ENCODE measurements at places on chromosomes 3 and 15. TPM values are rescaled to one million over a fixed set of nuclear protein-coding genes. Genes with fewer than 3 reads are reported as not detected.

DNA sequence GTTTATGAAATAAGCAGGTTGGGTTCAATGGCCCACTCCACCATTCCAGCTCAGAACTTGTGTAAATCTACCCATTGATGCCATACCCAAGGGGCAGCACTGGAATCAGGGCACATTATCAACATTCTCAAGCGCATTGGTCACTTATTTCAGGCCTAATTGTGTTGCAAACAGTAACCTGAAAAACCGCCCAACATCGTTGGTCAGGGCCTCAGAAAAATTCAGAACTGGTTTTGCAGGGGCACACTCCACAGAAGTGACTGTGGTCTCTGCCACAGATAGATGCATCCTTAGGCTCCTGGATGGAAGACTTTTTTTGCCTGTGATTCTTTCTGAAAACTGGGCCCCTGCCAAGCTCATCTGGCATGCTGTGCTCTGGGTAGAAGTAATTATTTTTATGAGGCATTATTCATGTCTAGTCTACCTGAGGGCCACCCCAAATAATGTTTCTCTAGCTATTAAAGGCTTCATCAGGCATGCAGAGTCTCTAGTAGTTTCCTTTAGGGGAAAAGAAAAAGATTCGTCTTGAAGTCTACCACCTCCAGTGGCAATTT is 21.7 kb upstream of the LRTM1 start:
- peaks cover 16% of the 10 kb centered on the region for H3K4me1 ChIP-seq
- H3K27ac ChIP-seq: no peak overlapping the region
- no peaks in the 10 kb centered on the region for H3K36me3 ChIP-seq
- no peak overlapping the region for H3K4me3 ChIP-seq
- DNase-seq: no peak

- H3K4me1 ChIP-seq: no peaks in the 10 kb centered on the region
- no peak overlapping the region for H3K27ac ChIP-seq
- no peak overlapping the region for H3K4me3 ChIP-seq
- no peaks in the 10 kb centered on the region for H3K27me3 ChIP-seq
- no peak for DNase-seq
- no peaks in the 10 kb centered on the region for H3K36me3 ChIP-seq
Observed at GRCh38 chr15:22258398-22259150, 178.2 kb downstream of the OR4M2 start.

DNA sequence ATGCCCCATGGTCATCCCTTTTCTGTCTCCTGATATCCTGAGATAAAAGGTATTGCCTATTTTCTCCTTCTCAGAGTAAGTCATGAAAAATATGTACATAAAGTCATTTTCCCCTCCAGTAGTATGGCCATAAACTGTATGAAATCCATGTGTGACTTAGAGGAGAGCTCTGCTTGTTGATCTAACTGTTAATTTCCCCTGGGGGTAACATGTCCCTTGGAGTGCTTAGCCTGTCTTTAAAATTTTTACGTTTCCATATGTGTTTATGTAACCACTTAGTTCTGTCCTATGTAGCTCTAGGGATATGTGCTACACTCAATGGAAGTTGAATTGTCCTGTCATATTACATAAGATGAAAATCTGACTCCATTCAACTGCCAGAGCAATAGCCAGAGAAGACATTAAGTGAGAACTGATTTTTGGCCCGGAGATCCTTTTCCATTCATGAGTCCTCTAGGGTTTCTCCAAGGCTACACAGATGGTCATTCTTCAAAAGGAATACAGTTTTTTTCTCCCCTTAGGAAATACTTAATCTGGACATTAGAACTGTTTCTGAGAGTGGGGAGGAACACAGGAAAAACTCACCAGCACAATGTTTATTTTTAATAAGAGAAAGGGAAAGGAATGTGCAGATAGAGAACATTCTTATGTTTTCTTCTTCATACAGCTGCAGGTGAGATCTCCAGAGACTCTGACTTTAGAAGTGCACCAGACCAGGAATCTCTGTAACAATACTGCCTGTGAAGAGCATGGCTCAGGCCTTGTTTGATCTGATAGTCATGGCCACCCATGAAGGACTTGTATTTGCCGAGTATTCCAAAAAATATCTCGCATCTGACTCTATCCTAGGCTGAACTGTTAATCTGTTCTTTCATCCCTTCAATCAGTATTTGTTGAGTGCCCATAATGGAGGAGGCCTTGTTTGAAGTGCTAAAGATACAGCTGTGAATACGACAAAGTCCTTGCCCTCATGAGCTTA is 29.8 kb upstream of the CLRN1 start:
- no peak overlapping the region for H3K27ac ChIP-seq
- no peak for DNase-seq
- no peaks in the 10 kb centered on the region for H3K4me1 ChIP-seq
- no peak overlapping the region for H3K4me3 ChIP-seq

The C3orf20 gene
- total RNA-seq: not detected

The HRG gene
- not detected for total RNA-seq

Data from gastrocnemius medialis (tissue), 4 donors.